Activated naive CD4-positive, alpha-beta T cell (primary cell): ENCODE measurements at places on chromosomes 6 and 20.

- DNase-seq = no peak
These were observed 68.0 kb downstream of the CYB5R4 start for GRCh38 chr6:83927470-83927869.

DNA sequence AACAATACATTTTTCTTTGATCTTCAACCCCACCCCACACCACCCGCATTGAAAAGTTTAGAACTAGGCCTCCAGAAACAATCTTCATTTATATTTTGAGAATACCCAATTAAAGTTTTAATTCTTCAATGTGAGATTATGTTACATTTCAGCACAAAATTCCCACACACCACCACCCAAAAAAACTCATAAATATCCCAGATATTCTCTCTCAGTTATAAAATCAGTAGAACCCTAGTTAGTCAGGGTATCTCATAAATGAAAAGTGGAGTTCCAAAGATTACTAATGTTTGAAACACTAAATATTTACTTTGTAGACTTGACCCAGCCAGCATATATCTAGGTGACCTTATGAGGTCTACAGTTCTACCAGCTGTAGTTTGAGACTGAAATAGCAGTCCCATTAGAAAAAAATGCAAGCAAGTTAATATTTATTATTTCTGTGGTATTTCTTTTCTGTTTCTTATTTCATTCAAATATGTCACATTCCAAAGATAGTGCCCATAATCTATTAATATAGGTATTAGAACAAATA is 371.0 kb downstream of the TENT5A start:
- no peak for DNase-seq

GRCh38 chr6:43604174-43604573 is 24.9 kb downstream of the GTPBP2 start:
- no peak for DNase-seq

- no peak for DNase-seq
These were observed 3.9 kb upstream of the LRP11 start for GRCh38 chr6:149867876-149868640.

DNA sequence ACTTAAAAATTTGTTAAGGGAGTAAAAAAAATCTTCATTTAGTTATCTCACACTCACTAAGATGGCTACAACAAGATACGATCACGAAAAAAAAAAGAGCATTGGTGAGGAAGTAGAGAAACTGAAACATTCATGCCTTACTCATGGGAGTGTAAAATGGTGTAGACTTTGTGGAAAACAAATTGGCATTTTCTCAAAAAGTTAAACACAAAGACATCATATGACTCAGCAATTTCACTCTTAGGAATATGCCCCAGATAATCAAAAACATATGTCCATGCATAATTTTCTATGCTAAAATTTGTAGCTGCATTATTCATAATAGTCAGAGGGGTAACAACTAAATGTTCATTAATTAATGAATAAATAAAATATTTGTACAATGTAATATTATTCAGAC is 120.9 kb upstream of the IRAK1BP1 start:
- DNase-seq = no peak

DNA sequence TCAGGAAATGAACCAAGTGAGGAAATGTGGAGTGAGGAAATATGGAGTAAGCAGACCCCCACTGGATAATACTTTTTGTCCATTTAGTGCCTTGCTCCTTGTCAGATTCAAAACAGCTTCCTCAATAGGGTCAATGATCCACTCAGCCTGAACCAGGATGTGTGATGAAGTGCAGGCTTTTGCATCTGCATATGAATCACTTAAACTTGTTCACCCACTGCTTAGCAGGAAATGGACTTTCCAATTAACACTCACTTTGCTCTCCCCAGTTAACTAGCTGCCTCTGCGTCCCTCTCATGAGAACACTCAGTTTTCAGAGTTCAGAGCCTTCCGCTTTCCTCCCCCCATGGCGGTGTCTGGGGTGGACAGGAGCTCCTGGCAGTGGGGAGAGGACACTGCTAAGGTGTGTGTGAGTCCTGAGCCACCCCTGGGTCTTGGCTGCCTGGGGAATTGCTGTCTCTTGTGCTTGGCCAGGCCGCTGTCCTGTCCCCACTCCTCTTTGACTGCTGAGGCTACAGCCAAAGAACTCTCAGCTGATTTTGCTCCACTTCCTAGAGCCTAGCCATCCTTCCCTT is 621.8 kb downstream of the CDH26 start:
- no peak for DNase-seq

DNA sequence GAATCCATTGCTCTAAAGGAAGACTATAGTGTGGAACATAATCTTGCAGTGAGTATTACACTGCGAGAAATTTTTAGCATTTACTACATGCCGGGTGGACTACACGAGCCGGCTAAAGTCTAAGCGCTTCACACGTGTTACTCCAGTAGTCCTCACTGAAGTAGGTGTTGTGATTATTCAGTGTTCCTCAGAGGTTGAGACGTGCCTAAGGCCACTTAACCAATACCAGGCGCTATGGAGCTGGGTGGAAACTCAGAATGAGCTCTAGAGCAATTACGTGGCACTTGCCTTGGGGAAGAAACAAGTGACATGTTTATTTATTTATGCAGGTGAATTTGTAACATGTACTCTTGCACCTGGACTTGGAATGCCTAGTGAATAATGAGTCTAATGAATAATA is 46.4 kb downstream of the SASH1 start:
- no peak for DNase-seq

GRCh38 chr20:62352402-62353288 is 14.5 kb downstream of the LAMA5 start:
- no peak for DNase-seq

- DNase-seq = no peak
These were observed 132.7 kb upstream of the IFNGR1 start for GRCh38 chr6:137351890-137352289.

DNA sequence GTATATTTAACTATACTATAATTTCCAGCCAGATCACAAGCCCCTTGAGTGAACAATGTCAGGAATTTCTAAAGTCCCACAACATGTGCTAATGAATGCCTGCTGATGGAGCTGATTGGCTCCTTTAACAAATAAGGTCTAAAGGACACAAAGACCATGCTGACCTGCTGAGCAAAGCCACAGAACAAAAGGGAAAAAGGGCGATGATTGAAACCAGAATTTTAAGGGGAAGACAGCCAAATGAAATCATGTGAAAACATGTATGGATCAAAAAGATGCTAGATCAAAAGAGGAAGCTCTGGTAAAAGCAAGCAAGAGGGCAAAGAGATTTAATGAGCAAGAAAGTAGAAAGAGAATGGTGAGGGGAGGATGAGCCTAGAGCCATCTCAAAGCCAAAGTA is 105.6 kb downstream of the DCDC2 start:
- DNase-seq = no peak

DNA sequence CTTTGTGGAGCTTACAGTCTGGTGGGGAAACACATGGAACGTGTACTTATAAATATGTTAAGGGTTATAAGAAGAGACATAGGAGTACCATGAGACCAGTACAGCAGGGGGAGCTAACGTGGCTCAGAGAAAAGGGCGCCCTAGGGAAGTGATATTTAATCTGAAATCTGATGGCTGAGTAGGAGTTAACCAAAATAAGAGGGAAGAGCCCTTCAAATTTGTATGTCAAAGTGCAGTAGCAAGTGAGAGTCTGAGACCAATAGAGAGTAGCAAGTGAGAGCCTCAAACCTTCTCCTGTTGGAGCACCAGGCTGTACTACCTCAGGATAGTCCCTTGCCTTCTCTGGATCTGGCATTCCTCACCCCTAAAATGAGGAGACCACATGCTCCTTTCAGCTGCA is 6.1 kb upstream of the PKIG start:
- DNase-seq = no peak

- no peak for DNase-seq
These were observed 156.2 kb upstream of the BTBD3 start for GRCh38 chr20:11761497-11761896.

DNA sequence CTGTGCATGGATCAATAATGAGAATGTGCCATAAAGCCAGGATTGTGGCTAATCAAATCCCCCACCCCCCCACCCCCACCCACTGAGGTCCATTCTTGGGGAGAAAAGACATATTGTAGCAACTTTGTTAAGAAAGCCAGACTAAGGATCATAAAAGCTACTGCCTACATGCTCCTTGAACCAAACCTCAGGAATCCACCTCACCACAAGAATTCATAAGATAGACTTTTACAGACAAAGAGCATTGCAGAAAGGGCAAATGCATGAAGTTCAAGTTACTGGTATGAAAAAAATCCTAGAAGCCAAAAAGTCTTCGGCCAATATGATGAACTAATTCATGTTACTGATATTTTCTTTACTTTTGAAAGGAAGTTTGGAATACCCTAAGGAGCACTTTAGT is 187.9 kb upstream of the ARID1B start:
- no peak for DNase-seq

GRCh38 chr6:3081960-3082359 is 13.7 kb downstream of the RIPK1 start:
- no peak for DNase-seq

- no peak for DNase-seq
These were observed 65.5 kb downstream of the ANKRD60 start for GRCh38 chr20:58162986-58163385.

DNA sequence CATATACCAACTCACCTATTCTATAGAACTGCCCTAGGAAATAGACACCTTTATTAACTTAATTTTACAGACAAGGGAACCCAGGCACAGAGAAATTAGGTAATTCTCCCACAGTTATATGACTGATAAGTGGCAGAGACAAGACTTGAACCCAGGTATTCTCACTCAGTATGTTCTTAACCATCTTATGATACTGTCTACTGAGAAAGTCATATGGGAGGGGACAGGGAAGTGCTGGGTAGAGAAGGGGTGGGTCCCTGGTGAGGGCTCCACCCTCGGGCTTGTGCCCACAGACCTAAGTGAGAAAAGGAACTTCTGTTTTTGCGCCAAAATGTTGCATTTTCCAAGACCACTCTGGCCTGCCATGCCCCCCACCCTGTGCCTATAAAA is 123.5 kb downstream of the RNF144B start:
- DNase-seq = no peak

- no peak for DNase-seq
These were observed 142.0 kb upstream of the PMEPA1 start for GRCh38 chr20:57851796-57852195.

DNA sequence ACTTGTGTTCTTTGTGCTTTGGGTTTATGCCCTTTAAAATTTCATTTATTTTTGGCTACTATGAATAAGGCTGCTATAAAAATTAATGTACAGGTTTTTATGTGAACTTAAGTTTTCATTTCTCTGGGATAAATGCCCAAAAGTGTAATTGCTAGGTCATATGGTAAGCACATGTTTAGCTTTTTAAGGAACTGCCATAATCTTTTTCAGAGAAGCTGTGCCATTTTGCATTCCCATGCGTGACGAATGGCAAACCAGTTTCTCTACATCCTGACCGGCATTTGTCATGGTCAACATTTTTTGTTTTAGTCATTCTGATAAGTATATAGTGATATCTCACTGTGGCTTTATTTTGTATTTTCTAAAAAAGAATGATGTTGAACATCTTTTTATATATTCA is 236.0 kb upstream of the SGK1 start:
- DNase-seq = no peak

DNA sequence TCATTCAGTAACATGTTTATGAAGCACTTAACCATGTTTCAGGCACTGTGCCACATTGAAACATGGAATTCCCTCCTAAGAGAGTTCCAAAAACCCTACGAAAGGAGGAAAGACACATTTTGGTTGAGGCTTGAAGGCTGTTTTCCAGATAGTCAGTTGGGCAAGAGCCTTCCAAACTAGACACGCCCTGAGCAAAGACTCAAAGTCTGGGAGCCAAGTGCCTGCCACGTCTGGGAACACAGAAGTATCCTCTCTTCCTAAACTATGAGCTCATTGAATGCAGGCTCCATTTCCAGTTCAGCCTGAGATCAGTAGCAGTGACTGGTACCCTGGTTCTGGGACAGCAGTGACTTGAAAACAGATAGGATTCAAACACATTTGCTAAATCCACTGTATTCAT is 74.5 kb upstream of the FAM8A1 start:
- no peak for DNase-seq

DNA sequence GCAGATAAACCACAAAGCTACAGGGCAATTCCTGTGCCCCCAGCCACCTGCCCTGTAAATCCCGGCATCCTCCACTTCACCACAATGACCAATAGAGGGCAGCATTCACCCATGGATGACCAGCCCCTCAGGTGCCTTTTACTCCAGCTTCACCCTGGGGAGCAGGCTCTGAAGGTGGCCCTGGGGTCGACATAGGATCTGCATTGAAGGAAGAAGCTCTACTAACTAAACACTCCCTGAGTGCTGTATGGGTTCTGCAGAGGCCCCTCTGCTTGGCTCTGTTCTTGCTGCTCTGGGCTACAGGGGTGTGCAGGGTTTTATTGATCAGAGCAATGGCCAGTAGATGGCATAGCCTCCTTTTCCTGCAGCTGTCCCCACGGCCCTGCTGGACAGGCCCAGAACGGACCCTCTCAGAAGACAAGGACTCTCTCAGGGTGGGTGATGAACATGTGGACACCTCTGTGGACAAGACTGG is 20.3 kb downstream of the CST4 start:
- DNase-seq = no peak

GRCh38 chr6:158152659-158153058 is 15.4 kb downstream of the SERAC1 start:
- no peak for DNase-seq

- DNase-seq = no peak
These were observed 4.7 kb downstream of the CD40 start for GRCh38 chr20:46122516-46123481.

GRCh38 chr6:70281923-70282311 is 21.0 kb downstream of the COL9A1 start:
- DNase-seq = no peak

DNA sequence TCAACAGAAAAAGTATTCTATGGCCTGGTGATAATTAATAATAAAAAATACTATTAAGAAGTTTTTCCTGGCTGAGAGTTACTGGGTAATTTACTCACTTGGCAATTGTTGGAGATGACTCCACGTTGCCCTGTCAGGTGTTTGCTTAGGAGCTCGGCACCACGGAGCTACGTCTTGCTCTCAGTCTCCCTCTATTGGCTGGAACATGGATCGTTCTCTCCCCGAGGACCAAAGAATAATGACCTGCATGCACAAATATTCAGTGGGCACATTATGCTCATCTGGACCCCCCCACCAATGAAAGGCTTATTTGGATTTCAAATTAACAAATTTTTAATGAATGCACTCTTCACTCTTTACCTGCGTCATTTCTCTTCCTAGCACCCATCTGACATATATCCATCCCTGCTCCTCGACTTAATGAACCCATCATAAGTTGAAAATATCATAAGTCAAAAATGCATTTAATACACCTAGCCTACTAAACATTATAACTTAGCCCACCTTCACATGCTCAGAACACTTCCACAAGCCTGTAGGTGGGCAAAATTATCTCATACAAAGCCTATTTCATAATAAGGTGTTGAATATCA is 71.0 kb upstream of the CD83 start:
- DNase-seq = no peak

- no peak for DNase-seq
These were observed at the start of gene BTBD3 for GRCh38 chr20:11917663-11918062. BTBD3 (plus strand) TSS chr20:11917893; CDS start chr20:11918276, 383 bp downstream.
